Diencephalon (tissue), 1 donor: ENCODE measurements at places on chromosomes 1 and 21. TPM values are rescaled to one million over a fixed set of nuclear protein-coding genes. Genes with fewer than 3 reads are reported as not detected.

Gene INAVA
- total RNA-seq = 4.6 TPM

Gene PTPRC
- total RNA-seq = 10.6 TPM

Gene SYT11
- total RNA-seq = 260 TPM

Gene FCRL5
- total RNA-seq = not detected

Gene PGLYRP4
- not detected for total RNA-seq

Gene AGRN
- total RNA-seq = 120 TPM
